ENCODE measurements at places on chromosomes 1 and 21.

GRCh38 chr1:84884671-84885389 is 8.2 kb downstream of the LPAR3 start:
- no peak for DNase-seq

- DNase-seq, result no peak
Measured at GRCh38 chr21:25080661-25081060, 526.6 kb downstream of the MRPL39 start.

DNA sequence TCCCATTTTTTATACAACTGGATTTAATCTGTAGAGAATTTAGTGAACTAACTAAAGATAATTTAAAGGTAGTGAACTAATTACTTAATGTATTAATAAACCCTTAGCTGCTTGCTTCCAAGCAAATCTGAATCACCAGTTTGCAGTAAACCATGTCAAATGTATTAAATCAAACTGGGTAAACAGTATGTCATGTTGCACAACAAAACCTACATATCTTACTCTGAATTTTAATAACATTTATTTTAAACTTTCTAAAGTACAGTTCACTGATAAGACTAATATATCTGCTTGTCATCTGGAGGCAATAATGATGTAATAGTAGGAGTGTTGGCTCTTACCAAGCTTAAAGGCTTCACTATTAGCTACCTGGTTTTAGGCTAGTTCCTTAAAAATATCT is 52.5 kb upstream of the SCYL3 start:
- DNase-seq, result no peak

GRCh38 chr1:181424786-181425403 is 58.4 kb upstream of the CACNA1E start:
- peak; percentile 35 for DNase-seq

- DNase-seq, result no peak
Measured at GRCh38 chr1:106584676-106585075, 471.8 kb upstream of the PRMT6 start.

DNA sequence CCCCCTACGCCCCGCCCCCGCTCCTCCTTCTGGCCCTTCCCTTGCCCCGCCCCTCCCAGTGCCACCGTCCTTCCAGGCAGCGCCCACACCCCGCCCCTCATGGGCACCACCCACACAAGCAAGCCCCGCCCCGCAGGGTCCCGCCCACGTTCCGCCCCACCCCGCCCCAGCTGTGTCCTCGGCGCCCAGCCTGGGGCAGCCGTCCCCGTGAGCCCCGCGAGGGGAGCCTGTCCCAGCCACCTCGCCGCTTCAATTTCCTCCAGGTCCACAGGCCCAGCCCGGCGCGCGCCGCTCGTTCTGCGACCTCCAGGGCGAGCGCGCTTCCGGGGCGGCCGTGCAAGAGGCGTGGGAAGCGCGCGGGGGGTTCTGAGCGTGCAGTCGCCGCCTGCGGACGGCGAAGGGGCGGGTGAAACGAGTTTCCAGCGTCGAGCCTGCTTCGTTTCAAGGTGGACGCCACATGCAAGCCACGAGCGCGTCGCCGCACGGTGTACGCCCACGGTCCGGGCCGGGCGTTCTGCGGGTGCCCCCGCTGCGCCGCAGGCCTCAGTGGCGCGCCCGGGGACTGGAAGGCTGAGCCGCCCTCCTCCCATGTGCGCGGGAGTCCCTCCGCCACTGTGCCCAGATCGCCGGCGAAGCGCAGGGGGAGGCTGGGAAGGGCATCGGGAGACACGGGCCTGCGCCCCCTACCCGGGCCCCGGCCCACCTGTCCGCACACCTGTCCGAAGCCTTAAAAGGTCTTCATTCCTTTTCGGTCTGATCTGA is 10.8 kb upstream of the FAAP20 start:
- peak; percentile 78 for DNase-seq
